ENCODE measurements at places on chromosomes 3 and 15.

- no peak for DNase-seq
Measured at GRCh38 chr15:76929011-76929760, 2.4 kb upstream of the RCN2 start.

- no peak for DNase-seq
Measured at GRCh38 chr3:126714921-126715320, 10.9 kb downstream of the CHCHD6 start.

DNA sequence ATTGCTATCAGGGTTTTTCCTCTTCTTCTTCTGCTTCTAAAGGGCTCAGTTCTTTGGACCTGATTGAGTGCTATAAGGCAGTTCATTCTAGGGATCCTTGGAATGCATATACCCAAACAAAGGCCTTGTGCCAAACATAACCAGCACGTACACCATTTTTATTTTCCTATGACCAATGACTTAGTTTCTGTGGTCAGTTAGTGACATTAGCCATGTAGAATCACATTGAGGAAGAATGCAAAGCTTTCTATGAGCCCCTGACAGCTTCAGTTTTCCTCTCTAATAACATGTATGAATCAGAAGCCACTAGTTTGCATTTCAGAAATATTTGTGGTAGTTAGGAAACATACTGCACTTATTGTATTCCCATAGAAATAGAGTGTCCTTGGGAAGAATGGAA lies 240.0 kb downstream of the THRB start:
- no peak for DNase-seq

GRCh38 chr15:81311752-81312464 lies 12.0 kb downstream of the STARD5 start:
- DNase-seq, result no peak

Measured in H1 (cell line).